ENCODE measurements at places on chromosomes 3 and 15.
A peak's percentile ranks its signal among the peaks of the same experiment; 100 is the strongest.

- peak; percentile 43 for DNase-seq
Observed at GRCh38 chr3:148697306-148698189, at the start of gene AGTR1. Gene AGTR1, plus strand, starts transcription at chr3:148697903. Its CDS starts 43,133 bp downstream, at chr3:148741036.

DNA sequence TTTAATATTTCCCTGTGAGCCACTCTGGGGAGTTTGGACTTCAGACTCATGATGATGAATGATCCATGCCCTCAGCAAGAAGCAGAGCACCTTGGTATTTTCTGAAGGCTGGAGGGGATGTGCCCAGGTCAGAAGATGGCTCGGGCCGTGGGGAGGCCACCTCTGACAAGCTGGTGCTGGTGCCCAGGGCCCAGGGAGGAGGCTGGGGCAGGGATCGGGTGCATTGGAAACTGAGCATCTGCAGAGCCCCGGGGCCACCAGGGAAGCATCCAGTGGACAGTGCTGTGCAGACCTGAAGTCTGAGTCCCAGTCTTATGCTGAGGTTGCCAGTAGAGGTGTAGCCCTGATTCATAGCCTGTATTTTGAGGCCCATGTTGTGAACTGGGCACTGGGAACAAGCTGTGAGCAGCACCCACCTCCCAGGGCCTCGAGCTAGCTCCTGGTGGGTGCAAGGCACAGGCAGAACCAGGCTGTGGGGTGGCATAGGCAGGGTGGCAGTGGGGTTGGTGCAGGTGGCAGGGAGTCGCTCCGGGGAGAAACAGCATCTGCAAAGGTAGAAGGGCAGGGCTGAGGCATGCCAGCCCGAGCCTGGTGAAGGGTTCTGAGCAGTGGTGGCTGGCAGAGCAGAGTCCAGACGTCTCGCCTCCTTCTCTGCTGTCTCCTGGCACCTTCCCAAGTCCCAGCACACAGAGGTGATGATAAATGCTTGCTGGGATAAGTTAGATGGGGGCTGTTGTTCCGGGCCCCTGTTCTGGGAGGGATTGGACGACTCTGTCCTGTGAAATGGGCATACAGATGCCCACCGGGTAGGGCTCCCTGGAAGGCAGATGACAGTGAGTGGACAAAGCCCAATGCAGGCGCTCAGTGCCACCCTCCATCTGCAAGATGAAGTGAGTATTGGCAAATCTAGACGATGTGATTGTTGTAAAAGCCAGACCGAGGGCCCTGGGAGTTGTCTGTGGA lies 10.6 kb downstream of the DNAJB8 start:
- no peak for DNase-seq

- DNase-seq, result no peak
Observed at GRCh38 chr15:70563561-70564095, 199.7 kb downstream of the UACA start.

DNA sequence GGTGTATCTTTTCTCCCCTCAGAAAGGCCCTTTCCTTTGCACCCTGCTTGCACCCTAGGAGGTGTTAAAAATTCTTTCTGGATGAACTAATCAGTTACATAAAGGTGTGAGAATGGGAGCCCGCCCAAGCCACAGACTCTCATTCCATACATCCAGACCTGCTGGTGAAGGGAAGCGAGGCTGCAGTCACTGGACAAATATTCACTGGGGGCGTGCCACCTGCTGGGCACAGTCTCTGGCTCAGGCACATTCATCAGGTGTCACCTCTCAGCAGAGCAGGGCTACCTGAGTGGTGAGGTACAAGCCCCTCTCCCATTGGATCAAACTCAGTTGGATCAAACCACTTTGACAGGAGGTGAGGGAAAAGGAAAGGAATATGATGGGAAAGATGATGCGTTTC lies 52.0 kb downstream of the NTRK3 start:
- no peak for DNase-seq

DNA sequence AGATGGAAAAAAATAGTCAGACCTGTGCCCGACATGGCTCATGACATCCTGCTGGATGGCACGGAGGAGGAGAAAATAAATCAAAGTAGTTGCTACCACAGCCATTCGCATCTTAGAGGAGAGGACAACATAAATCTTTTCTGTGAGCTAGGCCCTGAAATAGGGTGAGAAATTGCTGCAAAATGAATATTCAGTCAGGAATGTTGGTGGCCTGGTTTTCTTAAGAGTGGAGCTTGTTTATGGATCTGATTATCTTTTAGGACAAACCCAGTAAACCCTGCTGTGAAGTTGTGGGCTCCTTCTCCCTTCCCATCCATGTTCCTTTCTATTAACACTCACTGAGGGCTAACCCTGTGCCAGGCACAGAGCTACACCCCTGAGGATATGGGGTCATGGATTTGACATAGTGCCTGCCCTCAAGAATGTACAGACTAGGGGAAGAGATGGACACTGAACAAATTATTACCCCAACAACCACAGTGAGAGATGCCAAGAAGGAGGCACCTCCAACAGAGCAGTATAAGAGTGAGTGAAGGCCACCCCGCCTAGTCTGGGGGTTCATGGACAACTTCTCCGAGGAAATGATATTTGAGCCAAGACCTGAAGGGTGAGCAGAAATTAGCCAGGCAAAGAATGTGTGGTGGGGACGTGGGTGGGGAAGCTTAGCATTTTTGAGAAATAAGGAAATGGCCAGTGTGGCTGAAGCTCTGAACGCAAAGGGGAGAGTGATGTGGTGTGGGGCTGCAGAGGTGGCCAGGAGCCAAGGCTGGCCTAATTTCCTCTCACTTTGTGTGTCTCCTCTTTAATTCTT lies 68.9 kb upstream of the ARL8B start:
- DNase-seq, result no peak

DNA sequence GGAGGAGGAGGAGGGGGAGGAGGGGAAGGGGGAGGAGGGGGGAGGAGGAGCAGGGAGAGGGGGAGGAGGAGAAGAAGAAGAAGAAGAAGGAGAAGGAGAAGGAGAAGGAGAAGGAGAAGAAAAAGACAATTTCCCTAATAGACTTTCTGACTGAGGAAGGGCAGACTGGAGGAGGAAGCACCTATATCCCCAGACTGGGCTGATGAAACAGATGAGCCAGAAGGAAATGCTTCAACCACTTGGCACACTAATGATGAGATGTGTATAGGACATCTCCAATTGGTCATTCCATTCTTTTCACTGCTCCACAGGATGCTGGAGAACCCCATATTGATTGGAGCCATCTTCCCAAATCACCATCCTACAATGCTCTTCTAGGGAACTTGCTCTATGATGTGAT lies 69.9 kb downstream of the LYZL4 start:
- DNase-seq, result no peak

DNA sequence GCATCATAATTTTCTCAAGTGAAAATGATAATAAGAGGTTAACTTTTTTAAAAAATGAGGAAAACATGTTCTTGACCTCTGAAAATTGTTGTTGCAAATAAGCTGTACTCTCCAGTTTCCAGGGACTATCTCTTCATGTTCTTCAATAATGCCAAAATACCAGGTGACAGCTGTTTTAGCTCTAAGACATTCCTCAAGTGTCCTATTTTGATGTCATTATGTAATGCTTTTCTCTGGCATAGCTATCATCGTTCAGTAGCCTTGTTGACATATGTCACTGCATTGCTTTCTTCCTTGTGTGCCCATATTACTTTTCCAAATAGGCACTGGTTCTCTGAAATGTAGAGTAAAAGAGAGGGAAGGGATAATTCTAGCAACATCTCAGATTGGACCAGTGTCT lies 5.7 kb upstream of the FILIP1L start:
- no peak for DNase-seq

- no peak for DNase-seq
Observed at GRCh38 chr15:43538091-43538490, 20.7 kb downstream of the MAP1A start.

- no peak for DNase-seq
Observed at GRCh38 chr15:95680728-95681127, 649.8 kb upstream of the NR2F2 start.

- DNase-seq, result peak; percentile 79
Observed at GRCh38 chr15:100902436-100903167, 16.6 kb upstream of the LRRK1 start.

- no peak for DNase-seq
Observed at GRCh38 chr3:99708207-99708745, 69.9 kb downstream of the COL8A1 start.

DNA sequence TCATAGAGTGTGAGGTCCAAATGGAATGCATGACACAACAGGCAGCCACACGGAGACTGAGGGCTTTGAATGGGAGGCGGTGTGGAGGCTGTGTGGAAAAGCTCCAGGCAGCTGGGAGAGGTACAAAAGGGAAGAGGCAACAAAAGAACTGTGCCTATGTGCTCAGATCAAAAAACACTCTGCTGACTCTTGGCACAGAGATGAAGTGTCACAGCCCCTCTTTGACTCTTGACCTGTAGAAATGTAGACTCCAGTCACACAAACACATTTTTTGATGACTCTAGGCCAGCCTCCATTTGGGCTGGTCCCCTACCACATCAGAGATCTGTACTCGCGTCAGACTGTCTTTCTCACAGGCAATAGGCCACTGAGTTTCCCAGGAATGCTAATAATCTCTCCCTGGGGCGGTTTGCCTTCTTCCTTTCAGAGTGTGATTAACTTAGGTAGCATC lies 456.0 kb downstream of the TUSC7 start:
- DNase-seq, result no peak

All from right renal pelvis (tissue), 4 donors.